ENCODE measurements at places on chromosomes 7 and 10. TPM values are rescaled to one million over a fixed set of nuclear protein-coding genes. Genes with fewer than 3 reads are reported as not detected.

The OR2A1 gene
- not detected for total RNA-seq

The GPR85 gene
- not detected for total RNA-seq

The GNG11 gene
- total RNA-seq: 33.6 TPM

The HELLS gene
- 38.5 TPM for total RNA-seq

The ANKRD61 gene
- 0.50 TPM for total RNA-seq

The MTPN gene
- total RNA-seq: 133 TPM

The ANXA8L1 gene
- total RNA-seq: 87.4 TPM

The SMKR1 gene
- total RNA-seq: 13.3 TPM

The HSPB1 gene
- 898 TPM for total RNA-seq

The CADPS2 gene
- 0.12 TPM for total RNA-seq

The CRYGN gene
- not detected for total RNA-seq

The ABCB1 gene
- total RNA-seq: 0.09 TPM

The ANXA11 gene
- total RNA-seq: 201 TPM

The SEMA4G gene
- 7.2 TPM for total RNA-seq
